Amniotic epithelial cell (primary cell): ENCODE measurements at places on chromosomes 2 and 18.

DNA sequence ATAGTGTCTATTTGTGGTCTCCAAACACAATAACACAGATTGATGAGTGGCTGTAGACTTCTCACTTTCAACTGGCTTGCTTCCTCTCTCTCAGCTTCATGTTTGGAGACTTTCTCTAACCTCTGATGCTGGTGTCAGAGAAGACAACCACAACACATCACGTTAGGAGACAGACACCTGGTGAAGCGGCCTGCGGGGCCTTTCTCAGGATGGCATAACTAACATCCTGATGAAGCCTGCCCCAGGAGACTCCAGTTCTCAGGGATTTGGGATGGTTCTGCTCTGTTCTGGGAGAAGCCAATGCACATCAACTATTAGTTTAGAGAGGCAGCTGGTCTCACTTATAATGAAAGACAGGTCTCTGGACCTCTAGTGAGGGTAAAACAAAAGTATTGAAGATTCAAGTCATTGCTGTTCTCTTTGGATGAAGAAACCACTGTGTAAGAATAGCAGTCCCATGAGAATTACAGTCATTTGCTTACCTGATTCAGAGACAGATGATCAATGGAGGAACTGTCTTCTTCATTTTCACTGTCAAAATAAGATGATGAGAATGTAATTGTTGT is 2.0 kb downstream of the IL1A start:
- DNase-seq, result no peak

GRCh38 chr2:229130522-229130921 is 140.6 kb downstream of the PID1 start:
- peak; percentile 93 for DNase-seq

DNA sequence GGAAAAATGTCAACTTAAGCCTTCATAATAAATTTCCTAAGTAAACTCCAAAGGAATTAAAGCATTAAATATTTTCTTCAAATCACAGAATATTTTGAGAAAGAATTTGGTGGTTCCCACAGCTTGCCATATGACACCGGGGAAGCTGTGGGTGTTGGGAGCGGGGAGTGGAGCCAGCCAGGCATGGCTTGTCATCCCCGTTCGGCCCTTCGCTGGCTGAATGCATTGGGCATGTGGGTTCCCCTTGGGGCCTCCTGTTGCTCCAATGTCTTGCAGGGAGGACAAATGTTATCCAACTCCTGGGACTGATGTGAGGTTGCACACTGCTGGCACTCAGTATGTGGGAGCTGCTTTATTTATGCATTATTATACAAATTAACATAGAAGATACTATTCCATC is 18.6 kb downstream of the NGEF start:
- DNase-seq, result no peak

GRCh38 chr18:57982372-57983021 is 61.5 kb upstream of the NEDD4L start:
- no peak for DNase-seq

DNA sequence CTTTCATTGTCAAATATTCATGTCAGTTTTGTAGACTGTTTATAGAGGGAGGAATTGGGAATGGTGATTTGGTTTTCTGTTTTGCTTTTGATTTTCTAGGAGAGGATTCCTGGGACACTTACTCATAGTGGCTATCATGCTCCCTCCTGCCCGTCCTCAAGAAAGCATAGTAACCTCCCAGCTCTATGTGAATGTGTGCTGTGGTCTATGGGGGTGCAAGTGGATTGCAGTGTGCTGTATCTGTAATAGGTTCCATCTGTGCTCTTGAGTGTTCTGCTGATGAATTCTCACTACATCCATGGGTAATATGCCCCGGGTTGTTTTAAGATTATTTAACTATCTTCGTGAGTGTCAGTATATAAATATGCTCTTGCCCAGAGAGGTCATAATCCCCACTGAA is 811.3 kb downstream of the CNTNAP5 start:
- DNase-seq, result peak; percentile 71

GRCh38 chr2:206260188-206261012 is 14.1 kb upstream of the ZDBF2 start:
- peak; percentile 47 for DNase-seq

DNA sequence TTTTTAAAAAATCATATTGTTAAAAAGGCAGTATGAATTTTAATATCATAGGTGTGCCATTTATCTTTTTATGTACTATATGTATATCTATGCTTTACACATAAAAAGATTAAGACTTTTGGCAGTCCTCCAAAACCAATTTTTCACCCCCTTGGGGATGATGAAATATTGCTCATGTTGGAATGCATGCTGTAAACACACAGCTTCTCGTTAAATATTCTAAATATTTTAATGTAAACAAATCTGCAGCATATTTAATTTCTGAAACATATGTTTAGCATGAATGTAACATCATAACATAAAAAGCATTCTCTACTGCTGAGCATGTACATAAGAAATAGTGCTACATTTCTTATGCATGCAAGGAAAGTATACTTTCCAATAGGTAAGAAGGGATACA is 484.3 kb upstream of the LRATD1 start:
- no peak for DNase-seq

- DNase-seq, result no peak
Observed at GRCh38 chr2:119864318-119864717, 104.6 kb downstream of the PTPN4 start.

DNA sequence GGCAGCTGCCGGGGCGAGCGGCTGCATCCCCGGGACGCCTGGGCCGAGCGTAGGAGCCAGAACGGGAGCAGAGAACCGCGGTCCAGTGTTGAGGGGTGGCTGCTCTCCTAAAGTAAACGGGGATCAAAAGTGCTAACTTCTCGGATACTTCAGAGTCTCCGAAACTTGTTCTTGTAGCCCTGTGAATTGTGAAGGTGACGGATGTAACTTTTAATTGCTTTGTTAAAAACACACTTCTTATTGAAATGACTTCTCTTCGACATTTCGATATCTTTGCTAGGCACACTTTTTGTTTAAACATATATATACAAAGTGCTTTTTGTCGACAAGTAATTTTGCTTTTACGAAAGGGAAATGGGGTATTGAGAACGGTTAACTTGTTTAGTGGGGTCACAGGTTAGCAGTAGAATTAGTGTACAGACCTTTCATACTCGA is 540 bp downstream of the ATP9B start:
- DNase-seq, result peak; percentile 13

DNA sequence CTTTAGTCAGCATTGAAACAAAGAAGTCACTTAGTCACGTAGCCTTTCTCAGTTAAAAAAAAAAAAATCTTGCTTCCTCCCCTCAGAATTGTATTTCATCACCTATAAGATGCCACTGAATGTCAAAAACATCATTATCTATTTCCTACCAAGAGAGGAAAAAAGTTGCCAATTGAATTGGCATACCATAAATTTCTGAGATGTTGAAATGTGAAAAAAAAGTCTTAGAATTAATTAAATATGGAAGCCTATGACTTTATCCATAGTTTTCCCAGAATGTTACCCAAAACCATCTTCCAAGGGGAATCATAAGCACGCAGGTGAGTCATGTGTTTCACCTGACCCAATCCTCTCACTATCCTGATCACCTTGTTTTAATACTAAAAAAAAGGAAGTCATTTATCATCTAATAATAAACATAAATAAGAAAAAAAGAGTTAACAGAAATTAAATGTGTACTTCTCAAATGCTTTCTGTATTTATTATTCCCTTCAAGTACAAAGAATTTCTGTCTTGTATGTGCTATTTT is 205.7 kb downstream of the TCF4 start:
- no peak for DNase-seq

DNA sequence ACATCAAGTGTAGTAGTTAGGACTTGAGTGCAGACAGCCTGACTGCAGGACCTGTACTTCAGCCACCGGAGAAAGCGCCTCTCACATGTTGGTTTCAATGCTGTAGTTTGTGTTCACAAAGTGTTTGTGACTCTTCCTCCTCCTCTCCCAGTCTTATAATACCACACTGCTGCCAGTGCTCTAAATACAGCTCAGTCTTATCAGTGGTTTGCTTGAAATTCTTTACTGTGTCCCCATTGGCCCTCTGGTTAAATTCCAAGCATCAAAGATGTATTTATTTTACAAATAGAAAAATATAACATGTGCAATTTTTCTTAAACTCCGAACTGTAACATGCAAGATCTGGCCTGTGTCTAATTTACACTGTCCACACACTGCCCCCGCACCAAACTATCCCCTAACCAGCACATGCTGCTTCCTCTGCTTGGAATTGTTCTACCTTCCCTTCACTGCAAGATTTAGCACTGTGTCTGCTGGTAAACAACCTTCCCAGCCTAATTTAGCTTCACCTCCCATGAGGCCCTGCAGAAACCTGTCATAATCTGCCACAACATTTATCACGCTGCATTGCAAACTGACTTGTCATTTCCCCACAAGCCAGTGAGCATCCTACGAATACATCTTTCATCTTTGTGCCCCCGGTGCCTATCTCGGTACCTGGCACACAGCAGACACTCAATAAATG is 77.1 kb downstream of the SUMO1 start:
- DNase-seq, result peak; percentile 99
